ENCODE measurements at places on chromosomes 5 and 9.

- no peak for DNase-seq
Measured at GRCh38 chr5:8157320-8157822, 288.4 kb downstream of the MTRR start.

DNA sequence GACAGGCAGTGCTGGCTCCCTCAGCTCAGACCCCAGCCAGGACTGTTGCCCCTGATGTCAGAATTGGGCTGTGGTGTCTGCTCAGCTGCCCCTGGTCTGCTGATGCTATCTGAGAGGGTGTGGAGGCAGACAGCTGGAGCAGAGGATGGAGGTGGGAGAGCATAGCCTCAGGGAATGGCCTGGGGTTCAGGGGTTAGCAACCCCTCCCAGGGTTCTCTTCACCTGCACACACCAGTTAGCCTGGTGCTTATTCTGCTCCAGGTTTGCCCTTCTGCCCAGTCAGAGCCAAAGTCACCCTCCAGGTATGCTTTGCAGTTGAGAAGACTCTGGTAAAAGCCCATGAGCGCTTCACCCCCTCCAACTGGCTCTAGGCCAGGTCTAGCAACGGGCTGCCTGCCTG is 109.8 kb downstream of the SAXO1 start:
- no peak for DNase-seq

DNA sequence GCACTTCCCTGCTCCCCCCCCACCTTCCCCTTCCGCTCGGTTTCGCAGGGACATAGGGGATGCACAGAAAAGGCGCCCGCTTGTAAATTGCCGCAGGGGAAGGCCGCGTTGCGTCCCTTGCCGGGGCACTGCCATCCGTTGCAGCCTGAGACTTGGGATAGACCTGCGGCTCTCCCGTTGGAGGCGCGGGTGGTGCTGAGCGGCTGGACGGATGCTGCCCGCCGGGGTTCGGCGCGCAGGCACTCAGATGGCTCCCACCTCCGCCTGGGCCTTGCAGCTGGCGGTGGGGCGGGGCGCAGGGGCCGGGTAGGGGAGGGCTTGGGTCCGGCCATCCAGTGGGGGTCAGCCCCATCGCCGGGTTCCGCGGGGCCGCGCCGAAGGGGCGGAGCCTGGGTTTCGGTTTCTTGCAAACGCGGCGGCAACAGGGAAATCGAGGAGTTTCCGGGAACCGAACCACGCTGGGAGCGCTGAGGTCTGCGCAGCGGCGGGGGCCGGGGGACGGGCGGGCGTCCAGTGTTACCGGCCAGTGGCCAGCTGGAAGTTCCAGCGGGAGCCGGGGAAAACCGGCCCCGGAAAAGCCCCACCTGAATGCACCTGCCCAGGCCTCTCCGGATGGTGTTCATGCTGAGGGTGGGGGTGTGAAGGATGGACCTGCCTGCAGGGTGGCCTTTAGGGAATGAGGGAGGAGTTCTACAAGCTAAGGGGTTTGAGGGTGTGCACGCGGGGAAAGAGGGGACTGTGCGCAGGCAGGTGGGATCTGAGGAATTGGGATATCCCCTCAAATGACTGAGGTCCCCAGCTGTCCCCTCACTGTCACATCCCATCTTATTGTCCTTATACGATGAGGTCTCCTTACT is 6.3 kb upstream of the IRF1 start:
- DNase-seq, result peak; percentile 89

DNA sequence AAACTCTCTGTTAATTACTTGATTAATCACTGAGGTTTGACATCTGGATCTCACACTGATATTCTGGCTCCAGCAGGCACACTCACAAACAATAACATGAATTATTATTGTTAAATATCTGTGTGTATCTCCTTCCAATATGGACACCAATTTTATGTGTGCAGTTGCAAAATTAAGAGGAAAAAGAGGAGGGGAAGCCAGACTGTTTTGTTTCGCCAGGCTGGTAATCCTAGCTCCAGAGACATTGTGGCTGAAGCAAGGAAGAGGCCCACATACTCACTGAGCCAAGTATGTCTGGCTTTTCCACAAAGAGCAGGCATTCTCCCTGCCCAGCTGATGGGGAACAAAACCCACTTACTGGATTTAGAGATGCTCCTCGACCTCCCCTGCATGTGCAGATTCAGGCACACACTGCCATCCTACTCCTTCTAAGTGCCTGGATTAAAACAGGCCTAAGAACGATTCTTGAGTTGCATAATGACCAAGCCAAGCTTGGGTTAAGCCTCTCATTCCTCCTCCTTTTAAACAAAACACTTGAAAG is 181.9 kb downstream of the ESM1 start:
- DNase-seq, result no peak

GRCh38 chr9:100579665-100580064 is 1.8 kb downstream of the CAVIN4 start:
- no peak for DNase-seq

DNA sequence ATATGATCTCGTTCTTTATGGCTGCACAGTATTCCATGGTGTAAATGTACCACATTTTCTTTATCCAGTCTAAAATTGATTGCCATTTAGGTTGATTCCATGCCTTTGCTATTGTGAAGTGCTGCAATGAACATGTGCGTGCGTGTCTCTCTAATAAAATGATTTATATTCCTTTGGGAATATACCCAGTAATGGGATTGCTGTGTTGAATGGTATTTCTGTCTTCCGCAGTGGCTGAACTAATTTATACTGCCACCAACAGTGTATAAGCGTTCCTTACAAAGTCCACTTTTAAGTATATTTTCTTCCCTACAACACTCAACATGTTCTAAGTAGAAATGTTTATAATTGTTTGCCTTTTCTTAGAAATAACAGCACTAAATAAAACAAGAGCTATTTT is 521.9 kb downstream of the DTWD2 start:
- no peak for DNase-seq

All from activated CD8-positive, alpha-beta memory T cell treated with anti-CD3 and anti-CD28 coated beads, Interleukin-2, amount 10 ng/mL, durations not matched to agents 7 days and 5 days (primary cell).